ENCODE measurements at places on chromosomes 16 and 17.

DNA sequence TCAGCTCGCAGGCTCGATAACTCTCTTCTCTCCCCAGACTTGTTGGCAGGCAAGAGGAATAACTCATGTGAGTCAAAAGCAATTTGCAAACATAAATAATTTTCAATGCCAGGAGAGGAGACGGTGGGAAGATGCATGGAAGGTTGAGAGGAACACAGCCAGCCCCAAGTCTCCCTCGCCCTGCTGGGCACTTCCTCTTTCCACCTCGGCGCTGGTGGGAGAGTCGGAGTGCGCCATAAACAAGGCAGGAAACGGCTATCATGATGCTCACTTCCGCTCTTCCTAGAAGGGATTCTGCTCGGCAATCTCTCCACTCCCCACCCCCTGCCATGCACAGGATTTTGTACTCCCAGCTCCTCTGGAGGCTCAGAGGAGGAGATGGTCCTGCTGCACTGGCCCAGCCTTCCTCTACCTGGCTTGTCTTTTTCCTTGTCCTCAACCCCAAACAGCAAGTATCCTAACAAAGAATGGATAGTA is 13.0 kb downstream of the CBX4 start:
- DNase-seq = peak; percentile 45

DNA sequence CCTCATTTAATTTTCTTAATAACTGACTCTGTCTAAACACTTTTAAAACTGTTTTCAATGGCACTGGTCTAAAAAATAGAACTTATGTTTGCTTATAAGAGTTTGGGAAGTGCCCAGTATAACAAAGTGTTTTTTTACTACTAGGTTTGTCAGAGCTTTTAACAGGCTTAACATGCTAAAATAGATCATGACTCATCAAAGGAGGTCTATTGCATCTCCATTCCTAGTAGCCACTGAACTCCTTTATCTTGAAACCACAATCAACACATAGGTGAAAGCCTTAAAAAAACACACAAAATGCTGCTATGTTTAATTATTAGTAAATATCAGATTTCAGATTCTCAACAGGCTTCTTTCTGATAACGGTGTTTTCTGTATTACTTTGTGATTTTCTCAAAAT is 196.4 kb upstream of the KIF2B start:
- no peak for DNase-seq

GRCh38 chr17:48254896-48255295 is 147.3 kb downstream of the SNX11 start:
- no peak for DNase-seq

DNA sequence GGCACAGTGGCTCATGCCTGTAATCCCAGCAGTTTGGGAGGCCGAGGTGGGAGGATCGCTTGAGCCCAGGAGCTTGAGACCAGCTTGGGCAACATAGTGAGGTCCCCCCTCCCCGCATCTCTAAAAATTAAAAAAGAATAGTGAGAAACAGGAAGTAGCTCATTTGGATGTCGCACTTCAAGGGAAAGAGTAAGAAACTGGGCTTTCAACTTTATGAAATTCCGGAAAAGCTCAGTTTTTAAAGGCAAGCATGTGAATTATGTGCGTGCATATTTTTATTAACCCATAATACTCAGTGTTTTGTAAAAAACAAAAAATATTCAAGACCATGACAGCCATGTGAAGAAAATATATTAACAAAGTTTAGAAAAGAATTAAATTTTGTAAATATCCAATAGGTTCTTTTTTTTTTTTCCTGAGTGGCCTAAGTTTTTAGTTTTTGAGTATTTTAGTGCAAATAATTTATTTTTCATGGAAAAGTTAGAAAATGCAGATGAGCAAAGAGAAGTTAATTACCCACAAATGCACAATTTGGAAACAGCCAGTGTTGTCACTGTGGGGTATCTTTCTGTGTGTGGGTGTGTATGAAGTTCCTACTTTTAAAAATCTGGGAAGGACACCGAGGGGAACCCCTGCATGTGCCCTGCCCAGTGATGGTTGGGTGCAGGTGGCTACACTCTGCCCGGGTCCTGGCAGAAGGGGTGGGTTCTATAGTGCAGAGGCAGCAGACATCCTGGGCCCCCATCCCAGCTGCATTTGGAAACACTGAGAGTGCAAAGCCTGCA is 40.0 kb downstream of the CIBAR2 start:
- no peak for DNase-seq

DNA sequence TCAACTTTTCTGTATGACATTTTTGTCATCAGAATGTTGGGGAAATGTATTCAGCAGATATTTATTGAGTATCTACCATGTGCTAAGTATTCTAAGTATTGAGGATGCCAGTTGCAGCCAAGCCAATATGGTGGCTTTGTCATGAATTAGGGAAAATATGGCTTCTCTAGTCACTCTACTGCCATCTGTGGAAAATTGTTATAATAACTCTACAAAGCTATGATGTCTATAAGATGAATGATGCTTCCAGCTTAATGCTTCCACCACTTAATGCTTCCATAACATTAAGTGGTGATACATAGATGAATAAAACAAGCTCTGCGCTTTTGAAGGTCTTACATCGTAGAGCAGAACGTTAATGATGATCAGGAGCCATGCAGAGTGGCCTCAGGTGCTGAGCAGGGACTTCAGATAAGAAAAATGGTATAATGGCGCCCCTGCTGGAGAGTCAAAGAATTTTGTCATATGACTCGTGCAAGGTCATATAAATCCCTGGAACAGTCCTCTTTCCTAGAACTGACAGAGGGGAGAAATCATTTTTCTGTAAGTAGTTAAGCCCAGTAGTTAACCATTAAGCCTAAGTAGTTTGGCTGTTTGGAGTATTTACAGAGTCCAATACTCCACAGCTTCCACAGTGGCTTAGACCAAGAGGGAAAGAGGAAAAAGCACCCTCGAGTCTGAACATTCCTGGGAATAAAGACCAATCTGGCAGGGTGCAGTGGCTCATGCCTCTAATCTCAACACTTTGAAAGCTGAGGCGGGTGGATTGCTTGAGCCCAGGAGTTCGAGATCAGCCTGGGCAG is 2.7 kb upstream of the TMIGD1 start:
- peak; percentile 84 for DNase-seq

GRCh38 chr16:66979011-66979717 is 9.2 kb upstream of the CES4A start:
- no peak for DNase-seq

DNA sequence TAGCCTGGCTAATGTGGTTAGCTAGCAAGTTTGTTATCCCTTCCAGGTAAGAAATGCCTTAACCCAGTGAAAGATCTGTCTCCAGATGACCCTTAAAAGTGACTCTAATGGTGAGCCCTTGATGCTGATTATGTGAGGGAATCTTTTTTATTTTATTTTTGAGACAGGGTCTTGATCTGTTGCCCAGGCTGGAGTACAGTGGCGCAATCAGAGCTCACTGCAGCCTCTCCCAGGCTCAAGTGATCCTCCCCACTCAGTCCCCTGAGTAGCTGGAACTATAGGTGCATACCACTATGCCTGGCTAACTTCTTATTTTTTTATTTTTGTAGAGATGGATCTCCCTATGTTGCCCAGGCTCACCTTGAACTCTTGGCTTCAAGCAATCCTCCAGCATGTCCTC is 10.8 kb upstream of the HP start:
- DNase-seq = no peak

DNA sequence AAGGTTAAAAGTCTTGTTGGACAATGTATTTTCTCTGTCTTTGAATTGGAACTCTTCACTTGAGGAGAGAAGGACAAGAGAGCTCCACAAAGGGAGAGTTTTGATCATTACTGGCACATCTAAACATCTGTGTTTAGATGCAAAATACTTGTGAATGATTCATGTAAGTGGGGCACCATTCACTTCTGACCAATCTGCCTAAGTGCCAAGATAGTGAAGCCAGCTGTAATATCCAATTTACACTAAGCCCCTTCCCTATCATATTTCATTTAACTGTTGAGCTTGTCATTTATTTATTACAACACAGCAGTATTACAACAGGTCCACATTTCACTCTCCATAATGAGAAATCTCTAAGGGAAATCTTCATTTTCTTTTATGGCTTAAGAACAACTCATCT is 832.3 kb upstream of the GOT2 start:
- no peak for DNase-seq

DNA sequence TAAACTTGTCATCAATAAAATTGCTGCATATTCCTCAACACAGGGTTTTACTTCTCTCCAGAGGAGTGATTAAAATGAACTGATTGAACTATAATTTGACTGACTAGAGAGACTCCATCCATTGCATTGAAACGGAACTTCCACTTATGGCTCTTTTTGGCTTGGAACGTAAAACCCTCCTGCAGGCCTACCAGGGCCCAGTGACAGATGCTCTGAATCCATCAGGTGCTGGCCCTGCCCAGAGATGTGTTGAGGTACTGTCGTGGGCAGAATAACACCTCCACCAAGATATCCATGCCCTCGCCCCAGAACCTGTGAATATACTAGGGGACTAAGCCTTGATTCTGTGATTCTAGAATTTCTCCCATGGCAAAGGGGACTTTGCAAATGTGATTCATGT is 45.4 kb downstream of the CBLN1 start:
- DNase-seq = no peak

DNA sequence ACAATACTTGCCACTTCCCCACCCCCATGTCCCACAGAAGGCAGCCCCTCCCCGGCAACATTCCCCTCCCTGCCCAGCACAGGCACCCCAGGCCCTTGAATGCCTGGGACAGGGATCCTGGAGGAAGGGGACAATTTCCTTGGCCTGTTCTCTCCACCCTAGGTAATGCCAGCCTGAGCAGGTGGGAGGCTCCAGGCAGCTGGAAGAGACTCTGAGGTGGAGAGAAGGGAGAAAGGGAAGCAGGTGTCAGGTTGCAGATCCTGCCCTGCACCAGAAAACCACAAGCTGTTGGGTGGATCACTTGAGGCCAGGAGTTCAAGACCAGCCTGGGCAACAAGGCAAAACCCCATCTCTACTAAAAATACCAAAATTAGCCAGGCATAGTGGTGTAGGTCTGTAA is 8.9 kb downstream of the MPP2 start:
- no peak for DNase-seq

DNA sequence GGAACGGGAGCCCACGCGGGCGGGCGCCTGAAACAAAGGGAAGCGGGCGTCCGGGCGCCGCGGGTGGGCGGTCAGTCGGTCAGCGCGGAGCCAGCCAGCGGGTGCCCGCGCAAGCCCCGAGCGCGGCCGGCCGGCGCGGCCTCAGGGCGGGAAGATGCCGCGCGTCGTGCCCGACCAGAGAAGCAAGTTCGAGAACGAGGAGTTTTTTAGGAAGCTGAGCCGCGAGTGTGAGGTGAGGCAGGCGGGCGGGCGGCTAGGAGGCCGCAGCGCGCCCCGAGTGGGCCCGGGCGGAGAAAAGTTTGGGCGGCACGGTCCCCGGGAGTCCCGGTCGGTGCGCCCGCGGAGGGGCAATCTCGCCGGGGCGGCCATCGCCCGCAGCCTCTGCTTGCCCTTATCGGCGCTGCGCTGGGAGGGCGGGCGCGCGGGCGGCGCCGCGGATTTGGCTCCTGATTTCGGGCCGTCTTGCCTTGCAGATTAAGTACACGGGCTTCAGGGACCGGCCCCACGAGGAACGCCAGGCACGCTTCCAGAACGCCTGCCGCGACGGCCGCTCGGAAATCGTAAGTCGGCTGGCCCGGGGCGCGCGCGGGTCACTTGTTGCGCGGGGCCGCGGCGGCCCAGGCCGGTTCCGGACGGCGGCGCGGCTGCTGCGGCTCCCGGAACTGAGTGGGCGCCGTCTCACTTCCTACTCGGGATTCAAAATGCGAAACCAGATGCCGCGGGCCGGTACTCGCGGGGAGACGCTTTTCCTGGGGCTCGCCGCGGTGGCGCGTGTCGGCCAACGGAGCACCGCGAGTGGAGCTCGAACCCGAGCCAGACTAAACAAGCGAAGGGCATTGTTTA is 526 bp downstream of the CBFB start:
- peak; percentile 71 for DNase-seq

DNA sequence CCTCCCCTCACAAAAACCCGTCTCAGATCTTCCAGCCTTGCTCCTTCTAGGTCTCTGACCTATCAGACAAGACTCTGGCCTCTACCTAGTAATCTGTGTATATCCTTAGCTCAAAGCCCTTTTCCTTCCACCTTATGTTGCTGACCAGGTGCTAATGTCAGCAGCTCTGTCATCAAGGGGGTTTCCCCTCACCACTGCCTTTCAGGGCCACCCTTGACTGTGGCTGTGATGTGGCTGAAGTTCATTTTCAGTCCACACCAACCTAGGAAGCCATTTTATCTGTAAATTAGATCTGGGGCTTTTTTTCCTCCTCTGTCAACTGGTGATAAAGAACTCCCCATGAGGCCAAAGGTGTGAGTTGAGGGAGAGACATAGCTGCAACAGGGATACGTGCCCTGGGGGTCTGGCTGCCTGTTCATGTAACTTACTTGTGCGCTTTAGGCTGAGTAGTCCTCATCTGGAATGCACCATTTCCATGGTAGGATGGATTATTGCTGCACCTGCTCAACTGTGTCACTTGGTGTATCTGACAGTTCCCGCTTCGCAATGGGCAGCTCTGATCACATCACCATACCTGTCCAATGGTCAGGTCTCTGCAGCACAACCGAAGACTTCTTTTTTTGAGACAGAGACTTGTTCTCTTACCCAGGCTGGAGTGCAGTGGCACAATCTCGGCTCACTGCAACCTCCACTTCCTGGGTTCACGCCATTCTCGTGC is 14.7 kb upstream of the RUNDC3A start:
- DNase-seq = no peak

DNA sequence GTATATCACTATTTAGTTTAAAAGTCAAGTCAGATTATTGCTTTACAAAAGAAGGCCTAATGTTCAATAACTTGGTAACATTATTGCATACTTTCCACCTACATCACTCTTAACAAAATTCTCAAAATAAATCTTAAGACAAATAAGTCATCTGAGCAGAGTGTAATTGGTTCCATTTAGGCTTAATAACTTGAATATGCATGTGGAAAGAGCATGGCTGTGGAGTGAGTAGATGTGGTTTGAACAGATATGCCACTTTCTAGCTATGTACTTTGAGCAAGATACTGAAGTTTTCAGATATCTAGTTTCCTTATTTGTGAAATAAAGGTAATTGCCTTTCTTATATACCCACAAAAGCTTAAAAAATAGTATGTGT is 6.7 kb upstream of the EVI2A start:
- DNase-seq = no peak

- DNase-seq = peak; percentile 22
Observed at GRCh38 chr17:39001703-39002637, 34.8 kb upstream of the FBXO47 start.

- no peak for DNase-seq
Observed at GRCh38 chr17:30376621-30377452, 1.9 kb upstream of the CPD start.

DNA sequence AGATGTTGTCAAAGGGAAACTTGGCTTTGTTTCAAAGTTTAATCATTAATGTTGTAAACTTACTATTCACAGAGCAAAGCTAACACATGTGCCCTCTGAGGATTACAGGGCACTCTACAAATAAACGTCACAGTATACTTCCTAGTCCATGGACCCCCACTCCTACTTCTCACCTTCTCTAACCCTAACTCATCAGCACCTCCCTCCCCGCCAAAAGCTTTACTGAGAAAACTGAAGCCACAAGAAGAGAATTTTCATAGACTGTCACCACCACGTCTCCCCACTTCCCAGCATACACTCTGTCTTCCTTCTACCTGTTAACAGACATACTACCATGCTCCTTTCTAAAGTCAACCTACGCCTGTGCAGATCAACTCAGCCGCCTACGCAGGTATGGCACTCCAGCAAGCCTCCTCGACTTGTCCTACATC is 29.0 kb downstream of the HELZ start:
- DNase-seq = no peak

All from bone marrow (tissue), 2 donors.